Regular cardiac myocyte (primary cell): ENCODE measurements at places on chromosomes 3 and 15. TPM values are rescaled to one million over a fixed set of nuclear protein-coding genes. Genes with fewer than 3 reads are reported as not detected.

Gene GATA2
- total RNA-seq, result 0.85 and 3.6 TPM in 2 replicates

Gene ARPIN
- 7.6 and 11.3 TPM in 2 replicates for total RNA-seq

Gene SLC9C1
- total RNA-seq, result 0.56 and 0.77 TPM in 2 replicates

Gene RARB
- total RNA-seq, result 52.7 and 55.0 TPM in 2 replicates

Gene GOLGA8G
- total RNA-seq, result not detected in 2 replicates

Gene TMEM115
- 38.3 and 43.1 TPM in 2 replicates for total RNA-seq

Gene DOCK3
- total RNA-seq, result 0.19 and 0.28 TPM in 2 replicates

Gene PLSCR4
- 21.9 and 86.8 TPM in 2 replicates for total RNA-seq

Gene DALRD3
- 39.2 and 42.0 TPM in 2 replicates for total RNA-seq

Gene NT5DC2
- total RNA-seq, result 25.1 and 93.9 TPM in 2 replicates

Gene ABHD2
- total RNA-seq, result 47.5 and 72.7 TPM in 2 replicates
